ENCODE measurements at places on chromosomes 12 and 14. TPM values are rescaled to one million over a fixed set of nuclear protein-coding genes. Genes with fewer than 3 reads are reported as not detected.
A peak's percentile ranks its signal among the peaks of the same experiment; 100 is the strongest.

GRCh38 chr14:55802986-55803872 lies 223.2 kb downstream of the KTN1 start:
- peak; percentile 35 for DNase-seq

GRCh38 chr14:96718407-96718806 lies 78.8 kb upstream of the VRK1 start:
- DNase-seq = no peak

DNA sequence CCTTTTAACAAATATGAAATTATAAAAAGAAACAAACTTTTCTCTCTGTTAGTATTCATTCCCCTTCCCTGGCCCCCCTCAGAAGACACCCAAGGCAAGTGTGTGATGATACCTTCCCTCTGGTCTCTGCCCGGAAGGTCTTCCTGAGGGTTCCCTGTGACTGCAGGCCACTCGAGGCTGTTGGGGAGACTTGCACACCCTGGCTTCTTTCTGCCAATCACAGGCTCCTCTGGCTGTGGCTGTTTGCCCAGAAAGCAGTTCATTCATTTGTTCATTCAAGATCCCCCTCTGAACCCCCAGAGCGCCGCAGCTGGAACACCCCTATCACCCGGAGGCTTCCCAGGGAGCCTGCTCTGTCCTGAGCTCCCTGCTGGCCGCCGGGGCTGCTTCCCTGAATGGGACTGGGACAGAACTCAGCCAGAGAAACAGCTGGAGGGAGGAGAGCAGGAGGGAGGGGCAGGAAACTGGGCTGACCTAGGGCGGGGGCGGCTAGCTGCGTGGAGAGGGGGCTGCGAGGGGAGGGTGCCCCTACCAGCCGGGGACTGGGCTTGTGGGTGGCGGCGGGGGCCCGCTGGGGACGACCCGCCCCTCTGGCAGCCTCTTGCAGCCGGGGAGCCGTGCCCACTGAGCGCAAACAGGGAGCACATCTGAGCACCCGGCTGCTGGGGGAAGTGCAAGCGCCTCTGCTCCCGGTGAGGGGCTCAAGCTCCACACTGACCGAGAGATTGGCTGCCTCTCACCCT lies at the start of gene CMKLR1:
Gene CMKLR1, minus strand, starts transcription at position 397 of the 743 bp plus-strand sequence. CDS start 45,720 bp downstream, outside the sequence.
- DNase-seq = no peak

DNA sequence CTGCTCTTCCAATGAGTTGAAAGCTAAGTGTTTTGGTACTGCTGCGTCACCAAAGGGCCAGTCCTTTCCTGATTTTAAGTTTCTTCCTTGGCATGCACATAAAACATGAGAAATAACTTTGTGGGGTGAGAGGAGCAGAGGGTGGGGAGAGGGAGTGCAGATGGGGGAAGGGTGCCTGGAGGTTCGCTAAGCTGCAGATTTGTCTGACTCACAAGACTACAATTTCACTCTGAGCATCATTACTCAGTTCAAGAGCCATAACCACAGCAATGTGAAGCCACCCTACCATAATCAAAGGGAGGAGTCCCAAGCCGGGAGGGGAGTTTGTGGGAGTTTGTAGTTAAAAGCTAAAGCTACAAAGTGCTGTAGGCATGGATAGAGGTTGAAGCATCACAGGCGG lies 136.1 kb downstream of the ANO2 start:
- no peak for DNase-seq

GRCh38 chr12:70584332-70584731 lies 52.9 kb downstream of the PTPRB start:
- DNase-seq = no peak

- DNase-seq = no peak
Observed at GRCh38 chr12:41663598-41664265, 475.6 kb downstream of the PDZRN4 start.

DNA sequence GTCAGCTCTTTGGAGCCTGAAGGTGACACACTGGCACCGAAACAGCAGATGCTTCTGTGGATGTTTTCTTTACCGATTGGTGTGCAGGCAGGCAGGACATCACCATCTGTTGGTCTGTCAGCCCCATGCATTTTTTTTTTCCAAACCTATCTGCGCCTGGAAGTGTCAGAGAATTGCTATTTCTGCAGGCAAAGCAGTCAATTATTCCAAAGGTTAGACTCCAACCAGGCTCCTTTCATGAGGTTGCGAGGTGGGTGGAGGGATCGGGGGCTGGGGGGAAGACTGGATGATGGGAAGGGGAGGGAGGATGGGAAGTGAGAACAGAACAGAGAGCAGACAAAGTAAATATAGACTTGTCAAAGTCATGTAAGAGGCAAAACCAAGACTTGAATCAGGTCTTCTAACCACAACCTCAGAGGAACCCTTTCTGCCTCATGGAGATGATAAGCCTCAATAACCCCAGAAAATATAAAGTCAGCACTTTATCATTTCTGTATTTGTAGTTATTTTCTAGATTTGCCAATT lies 117.7 kb downstream of the OTOGL start:
- no peak for DNase-seq

- DNase-seq = no peak
Observed at GRCh38 chr14:20719777-20720176, 25.9 kb upstream of the EDDM3A start.

DNA sequence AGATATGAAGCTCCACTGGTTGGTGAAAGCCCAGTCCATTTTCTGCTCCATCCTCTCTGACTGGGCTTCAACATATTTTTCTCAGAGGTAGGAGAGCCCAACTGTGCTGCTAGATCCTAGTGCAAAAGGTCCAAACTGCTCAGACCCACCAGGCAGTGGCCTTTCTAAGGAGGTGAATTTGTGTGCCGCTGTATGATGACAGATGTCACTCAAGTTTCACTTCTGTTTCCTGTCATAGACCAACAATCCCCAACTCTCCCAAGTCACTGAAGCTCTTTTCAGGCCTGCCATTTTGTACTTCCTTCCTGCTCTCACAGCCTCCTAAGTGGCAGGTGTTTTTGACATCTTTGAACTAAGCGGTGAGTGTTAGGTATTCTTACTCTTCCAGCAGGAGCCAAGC lies 16.4 kb upstream of the RNASE4 start:
- peak; percentile 46 for DNase-seq

- no peak for DNase-seq
Observed at GRCh38 chr12:118126119-118126757, 9.7 kb upstream of the PEBP1 start.

GRCh38 chr14:100764471-100765115 lies 37.9 kb downstream of the DLK1 start:
- no peak for DNase-seq

DNA sequence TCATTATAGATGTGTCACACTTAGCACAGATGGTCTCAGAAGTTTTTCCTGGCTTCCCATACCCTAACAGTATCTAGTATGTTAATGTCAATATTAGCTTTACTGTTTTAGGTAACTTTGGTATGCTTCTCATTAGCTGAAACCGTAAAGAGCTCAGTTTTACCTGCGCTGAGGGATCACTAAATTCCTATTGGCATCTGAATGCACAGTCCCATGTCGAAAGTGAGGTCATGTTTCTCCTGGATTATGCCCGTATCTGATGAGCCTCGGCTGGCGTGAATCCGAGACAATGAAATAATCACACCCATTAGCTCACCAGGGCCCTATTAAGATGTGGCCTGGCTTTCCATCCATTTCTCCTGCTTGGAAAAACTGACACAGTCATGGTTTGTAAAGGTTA lies 418.2 kb downstream of the ZFP36L1 start:
- no peak for DNase-seq

GRCh38 chr14:50398189-50398580 lies 1.5 kb upstream of the CDKL1 start:
- DNase-seq = no peak

- no peak for DNase-seq
Observed at GRCh38 chr12:52788192-52788875, 7.6 kb downstream of the KRT3 start.

Gene WDR89
- total RNA-seq = 18.1 TPM

Gene HOXC9
- total RNA-seq = not detected

Gene ASCL1
- not detected for total RNA-seq

Gene SERPINA6
- not detected for total RNA-seq

Gene KCNJ8
- not detected for total RNA-seq

Gene VRTN
- not detected for total RNA-seq
